NCI-H2081 treated with DMSO at 0.1 percent for 48 hours (cell line): ENCODE measurements at places on chromosomes 7 and 10.

- no peak for DNase-seq
These were observed 581.7 kb upstream of the TEX47 start for GRCh38 chr7:89377219-89377618.

DNA sequence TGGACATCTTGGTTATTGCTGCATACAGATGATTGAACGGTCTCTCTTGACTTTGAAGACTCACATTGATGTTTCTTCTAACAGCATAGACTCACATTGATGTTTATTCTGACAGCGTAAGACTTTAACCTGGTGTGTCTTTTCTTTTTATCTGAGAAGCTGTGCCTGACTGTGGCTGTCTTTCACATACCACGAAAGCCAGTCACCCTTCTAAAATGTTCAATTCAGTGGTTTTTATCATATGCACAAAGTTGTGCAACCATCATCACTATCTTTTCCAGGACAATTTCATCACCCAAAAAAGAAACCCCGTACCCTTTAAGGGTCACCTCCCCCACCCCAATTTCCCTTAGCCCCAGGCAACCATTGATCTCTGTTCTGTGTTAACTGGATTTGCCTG, 24.7 kb downstream of the CELF2 start:
- no peak for DNase-seq

GRCh38 chr7:138510003-138510402, 49.9 kb downstream of the TRIM24 start:
- no peak for DNase-seq

- DNase-seq: no peak
These were observed 593.1 kb downstream of the SORCS1 start for GRCh38 chr10:106571192-106571946.

GRCh38 chr7:23966941-23967340, 256.9 kb downstream of the STK31 start:
- DNase-seq: no peak

GRCh38 chr7:132403465-132404110, 172.7 kb downstream of the PLXNA4 start:
- DNase-seq: no peak

GRCh38 chr10:67088036-67088435, 162.2 kb downstream of the LRRTM3 start:
- no peak for DNase-seq

- DNase-seq: no peak
These were observed 674.3 kb upstream of the PHF14 start for GRCh38 chr7:10299384-10299783.

DNA sequence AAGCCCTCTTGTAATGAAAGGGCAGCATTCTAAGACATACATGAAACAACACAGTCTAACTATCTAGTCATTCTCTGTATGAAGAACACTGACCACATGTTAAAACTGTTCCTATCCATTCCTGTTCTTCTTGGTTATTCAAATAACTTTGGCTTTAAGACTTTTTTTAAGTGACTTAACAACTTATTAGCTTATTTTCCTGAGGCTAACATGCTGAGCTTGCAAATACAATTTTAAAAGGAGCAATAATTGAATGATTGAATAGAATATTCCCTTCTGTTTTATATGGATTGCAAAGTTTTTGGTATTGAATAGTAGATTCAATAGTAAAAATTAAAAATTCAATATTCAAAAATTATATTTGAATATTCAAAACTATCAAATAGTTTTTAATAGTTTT, 92.3 kb downstream of the HTR5A start:
- DNase-seq: no peak

DNA sequence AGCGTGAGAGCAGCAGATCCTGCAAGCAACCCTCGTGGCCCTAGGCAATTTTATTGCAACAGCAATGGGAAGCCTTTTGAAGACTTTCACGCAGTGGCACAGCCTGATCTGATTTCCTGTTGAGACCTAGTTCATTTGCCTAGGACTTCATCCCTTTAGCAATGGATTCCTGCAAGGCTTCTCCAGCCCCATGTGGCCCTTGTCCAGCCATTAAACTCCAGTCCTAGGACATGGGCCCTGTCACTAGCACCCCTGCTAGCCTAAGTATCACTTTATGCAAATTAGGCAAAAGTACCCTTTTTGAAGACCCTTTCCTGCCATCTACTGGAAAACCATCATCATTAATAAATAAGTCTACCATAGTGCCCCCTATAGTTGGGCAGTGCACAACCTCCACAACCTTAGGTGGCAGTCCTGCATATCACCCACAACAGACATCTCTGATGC, 379.4 kb downstream of the GALNT17 start:
- DNase-seq: no peak

DNA sequence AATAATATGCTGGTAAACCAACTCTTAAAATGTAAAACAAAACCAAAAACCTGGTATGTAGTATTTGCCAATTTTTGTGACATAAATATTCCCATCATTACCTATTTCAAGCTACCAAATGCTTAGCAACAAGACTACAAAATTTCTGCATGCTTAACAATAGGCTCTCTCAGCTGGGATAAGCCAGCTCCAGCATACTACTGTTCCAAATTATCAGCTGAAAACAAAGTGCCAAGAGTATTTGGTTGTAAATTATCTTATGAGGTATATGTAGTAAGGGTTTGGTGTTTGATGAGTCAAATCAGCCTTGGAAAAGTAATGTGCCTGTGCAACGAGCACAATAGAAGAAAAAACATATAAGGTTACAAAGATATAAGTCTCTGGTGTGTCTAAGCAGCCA, 263.2 kb downstream of the HGF start:
- DNase-seq: no peak

GRCh38 chr7:112447406-112447805, 2.9 kb upstream of the IFRD1 start:
- DNase-seq: no peak

DNA sequence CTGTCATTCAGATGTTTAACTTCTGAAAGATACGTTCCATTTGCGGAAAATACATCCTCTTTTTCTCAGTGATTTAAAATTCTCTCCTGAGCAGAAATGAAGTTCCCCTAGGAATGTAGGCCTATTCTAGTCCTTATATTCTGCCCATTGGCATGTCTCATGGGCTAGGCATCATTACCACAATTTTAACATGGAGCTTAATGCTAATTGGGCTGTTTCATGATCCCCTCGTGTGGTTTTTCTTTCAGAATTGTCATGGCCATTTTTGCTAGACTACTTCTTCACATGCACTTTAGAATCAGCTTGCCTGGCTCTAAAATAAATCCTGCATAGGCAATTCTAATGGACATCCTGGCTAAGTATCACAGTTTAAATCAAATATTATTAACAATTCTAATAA, 1.0 kb downstream of the TMEM176B start:
- no peak for DNase-seq

GRCh38 chr10:125054669-125055268, 105.6 kb downstream of the CTBP2 start:
- DNase-seq: no peak

GRCh38 chr10:72563327-72563932, 62.4 kb downstream of the MICU1 start:
- DNase-seq: no peak
